ENCODE measurements at places on chromosomes 11 and 22.

DNA sequence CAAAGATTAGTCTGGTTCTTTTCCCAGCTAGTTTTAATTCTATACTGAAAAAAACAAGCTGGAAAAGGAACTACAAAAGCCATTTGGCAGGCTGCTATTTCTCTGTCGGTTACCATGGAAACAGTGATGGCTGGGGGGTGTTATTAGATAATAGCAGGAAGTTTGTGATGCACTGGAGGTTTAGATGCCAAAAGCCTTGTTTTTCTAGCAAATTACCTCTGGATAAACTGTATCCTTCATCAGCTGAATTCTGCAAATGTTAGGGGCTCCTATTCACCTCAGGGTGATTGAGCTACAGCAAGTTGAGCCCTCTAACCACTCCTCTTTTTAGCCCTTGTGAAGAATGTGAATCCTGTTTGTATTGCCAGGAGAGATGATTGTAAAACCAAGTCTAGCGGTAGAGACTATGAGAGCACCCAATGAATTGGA is 25.2 kb downstream of the ALKBH3 start:
- DNase-seq: no peak

GRCh38 chr11:76666408-76666807 is 4.1 kb downstream of the LRRC32 start:
- DNase-seq: no peak

- no peak for DNase-seq
Observed at GRCh38 chr22:36143066-36143815, 17.3 kb downstream of the APOL3 start.

- DNase-seq: no peak
Observed at GRCh38 chr11:65851811-65852507, 6.0 kb downstream of the CFL1 start.

GRCh38 chr22:44595841-44596341 is 97.9 kb upstream of the RTL6 start:
- DNase-seq: no peak

- DNase-seq: no peak
Observed at GRCh38 chr22:46829941-46830715, 67.7 kb downstream of the TBC1D22A start.

- no peak for DNase-seq
Observed at GRCh38 chr11:94150704-94151685, 22.4 kb downstream of the PANX1 start.

DNA sequence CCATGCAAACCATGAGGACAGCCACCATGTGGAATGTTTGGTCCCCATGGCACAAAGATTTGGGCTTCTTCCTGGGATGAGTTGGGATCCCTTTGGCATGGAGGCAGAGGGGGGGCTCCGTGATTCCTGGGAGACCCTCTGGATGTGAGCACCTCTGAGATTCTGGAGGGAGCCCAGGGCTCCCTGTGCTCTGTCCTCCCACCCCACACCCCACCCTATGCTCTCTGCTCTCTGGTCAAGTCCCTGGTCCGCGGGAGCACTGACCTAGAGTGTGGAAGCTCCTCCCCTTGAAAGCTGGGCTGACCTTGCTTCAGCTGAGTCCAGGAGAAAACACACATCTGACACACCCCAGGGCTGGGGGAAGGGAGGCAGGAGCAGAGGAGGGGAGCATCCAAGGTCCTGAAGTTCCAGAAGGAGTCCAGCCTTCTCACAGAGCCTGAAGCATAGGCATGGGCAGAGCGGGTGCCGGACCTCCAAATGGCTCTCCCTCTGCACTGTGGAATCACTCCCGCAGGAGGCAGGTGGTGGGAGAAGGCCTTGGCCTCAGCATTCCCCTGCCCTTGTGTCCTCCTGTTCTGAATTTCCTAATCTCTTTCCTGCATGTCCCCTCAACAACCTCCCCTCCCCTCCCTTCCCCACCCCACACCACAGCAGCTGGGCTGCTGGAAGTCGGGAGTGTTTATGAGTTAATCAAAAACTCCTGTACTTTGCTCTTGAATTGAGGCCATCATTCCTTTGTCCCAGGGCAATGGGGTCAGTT is 25.7 kb upstream of the OAF start:
- no peak for DNase-seq

- DNase-seq: no peak
Observed at GRCh38 chr11:36048496-36049247, 104.8 kb downstream of the LDLRAD3 start.

- no peak for DNase-seq
Observed at GRCh38 chr11:87597725-87598124, 560.0 kb downstream of the TMEM135 start.

GRCh38 chr11:67286621-67287333 is 2.3 kb upstream of the ANKRD13D start:
- no peak for DNase-seq

- DNase-seq: no peak
Observed at GRCh38 chr11:61671527-61671926, 8.7 kb upstream of the DAGLA start.

DNA sequence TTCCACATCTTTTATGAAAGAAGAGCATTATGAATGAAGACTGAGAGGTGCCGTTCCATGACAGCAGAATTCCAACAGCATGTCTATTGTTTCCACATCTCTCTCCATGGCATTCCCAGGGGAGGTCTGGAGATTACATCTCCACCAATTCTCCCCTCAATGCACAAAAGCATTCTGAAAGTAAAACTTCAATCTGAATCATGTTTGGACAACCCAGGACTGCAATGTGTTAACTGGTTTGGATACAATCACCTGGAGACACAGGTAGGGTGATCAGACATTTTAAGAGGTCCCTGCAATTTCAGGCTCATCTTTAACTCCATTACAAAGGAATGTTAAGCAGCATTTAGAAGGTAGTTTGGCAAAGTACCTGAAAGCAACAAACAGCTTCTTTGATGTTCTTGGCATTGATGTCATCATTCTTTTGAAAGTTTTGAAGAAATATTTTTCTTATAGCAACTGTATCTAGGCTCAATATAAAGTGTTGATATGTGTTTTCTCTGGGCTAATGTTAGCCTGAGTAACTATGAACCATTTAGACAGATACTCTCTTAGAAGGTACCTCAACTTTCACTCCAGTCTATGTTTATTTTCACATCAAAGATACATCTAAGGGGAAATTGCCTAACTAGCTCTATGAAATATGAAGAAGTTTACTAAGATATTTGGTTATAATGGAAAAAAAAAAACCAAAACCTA is 181.4 kb upstream of the MTMR2 start:
- no peak for DNase-seq

GRCh38 chr11:110886288-110886970 is 174.2 kb upstream of the ARHGAP20 start:
- DNase-seq: no peak

DNA sequence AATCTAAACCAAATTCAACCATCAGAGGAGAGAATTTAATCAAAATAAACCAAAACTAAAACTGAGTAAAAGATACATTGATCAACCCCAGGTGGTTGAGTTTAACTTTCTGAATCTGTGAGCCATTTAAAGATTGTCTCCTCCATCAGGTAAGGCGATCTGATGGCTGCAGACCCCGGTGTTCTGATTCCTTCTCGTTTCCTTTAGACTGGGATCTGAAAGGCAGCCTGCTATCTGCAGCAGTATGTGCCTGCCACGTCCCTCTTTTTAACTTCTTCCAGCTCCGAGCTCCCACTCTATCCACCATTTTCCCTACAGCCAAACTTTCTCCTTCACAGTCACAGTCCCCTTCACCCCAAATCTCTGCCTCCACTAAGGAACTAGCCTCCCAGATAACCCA is 66.1 kb upstream of the ARHGAP32 start:
- DNase-seq: no peak

DNA sequence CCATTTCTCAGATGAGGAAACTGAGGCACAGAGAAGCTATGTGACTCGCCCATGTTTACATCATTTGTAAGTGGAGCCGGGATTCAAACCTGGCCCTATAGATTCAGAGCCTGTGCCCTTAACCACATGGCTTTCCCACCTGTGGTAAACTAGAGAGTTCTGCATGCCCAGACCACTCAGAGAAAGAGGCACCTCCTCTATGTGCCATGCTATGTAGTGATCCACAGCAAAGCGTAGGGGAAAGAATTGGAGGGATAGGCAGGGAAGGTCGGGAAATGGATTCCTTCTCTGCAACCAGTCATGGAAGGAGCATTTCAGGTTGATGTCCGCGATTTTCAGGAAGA is 15.4 kb upstream of the POU2AF2 start:
- DNase-seq: no peak

GRCh38 chr11:113681711-113682413 is 24.2 kb downstream of the TMPRSS5 start:
- DNase-seq: no peak

- peak; percentile 39 for DNase-seq
Observed at GRCh38 chr22:40178417-40179409, 988 bp downstream of the TNRC6B start.

Measured in amygdala (tissue), 56 donors.